Activated CD8-positive, alpha-beta memory T cell treated with anti-CD3 and anti-CD28 coated beads, Interleukin-2, amount 10 ng/mL, durations not matched to agents 7 days and 5 days (primary cell): ENCODE measurements at places on chromosomes 13 and 19. TPM values are rescaled to one million over a fixed set of nuclear protein-coding genes. Genes with fewer than 3 reads are reported as not detected.

- DNase-seq: no peak
Measured at GRCh38 chr13:30857018-30857417, 49.1 kb upstream of the MEDAG start.

RXFP2 gene
- not detected for total RNA-seq

DNA sequence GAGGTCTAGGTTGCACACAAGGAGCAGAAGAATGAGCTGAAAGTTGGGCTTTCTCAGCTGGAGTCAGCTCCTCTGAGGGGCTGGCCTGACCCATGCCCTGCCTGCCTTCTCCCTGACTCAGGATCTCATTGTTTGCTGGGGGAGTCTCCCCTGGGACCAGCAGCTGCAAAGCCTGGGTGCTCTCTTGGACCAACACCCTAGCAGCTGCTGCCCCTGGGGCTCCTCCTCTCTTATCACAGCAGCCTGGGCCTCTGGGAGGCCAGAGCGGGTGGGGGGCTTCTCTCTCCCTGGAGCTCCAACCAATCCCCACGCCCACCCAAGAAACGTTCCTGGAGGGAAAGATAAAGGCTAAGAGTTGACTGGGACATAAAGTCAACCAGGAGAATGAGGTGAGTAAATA lies 1.6 kb upstream of the FCGBP start:
- no peak for DNase-seq

DNA sequence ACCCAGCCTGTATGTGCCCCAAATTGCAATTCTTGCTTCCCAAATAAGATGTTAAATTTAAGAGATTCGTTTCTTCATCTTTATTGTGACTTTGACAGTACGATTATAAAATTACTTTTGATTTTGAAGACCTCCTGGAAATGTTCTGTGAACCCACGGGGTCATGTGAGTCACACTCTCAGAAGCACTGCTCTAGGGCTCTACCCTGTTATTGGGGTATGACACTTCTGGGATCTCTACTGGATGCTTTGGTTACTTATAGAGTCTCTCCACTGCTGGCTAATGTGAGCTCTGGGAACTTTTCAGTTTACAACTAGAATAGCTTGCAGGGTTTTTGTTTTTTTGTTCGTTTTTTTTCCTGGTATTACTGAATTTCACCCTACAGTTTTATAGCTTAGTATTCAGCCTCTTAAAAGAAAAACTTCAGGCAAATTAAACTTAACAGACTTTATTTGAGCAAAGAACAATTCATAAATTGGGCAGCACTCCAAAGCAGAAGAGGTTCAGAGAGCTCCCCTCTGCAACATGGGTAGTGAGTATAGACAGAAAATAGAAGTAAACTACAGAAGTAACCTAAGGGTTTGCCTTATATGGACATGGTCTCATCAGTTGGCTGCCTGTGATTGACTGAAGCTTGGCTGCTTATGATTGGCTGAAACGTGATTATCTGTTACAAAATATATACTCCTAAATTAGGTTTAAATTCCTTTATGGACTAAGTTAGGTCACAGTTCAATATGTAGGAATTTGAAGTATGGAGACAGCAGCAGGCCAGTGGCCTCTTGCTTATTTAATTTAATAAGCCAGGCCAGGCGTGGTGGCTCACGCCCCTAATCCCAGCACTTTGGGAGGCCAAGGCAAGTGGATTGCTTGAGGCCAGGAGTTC lies 28.5 kb upstream of the PSPC1 start:
- no peak for DNase-seq

DNA sequence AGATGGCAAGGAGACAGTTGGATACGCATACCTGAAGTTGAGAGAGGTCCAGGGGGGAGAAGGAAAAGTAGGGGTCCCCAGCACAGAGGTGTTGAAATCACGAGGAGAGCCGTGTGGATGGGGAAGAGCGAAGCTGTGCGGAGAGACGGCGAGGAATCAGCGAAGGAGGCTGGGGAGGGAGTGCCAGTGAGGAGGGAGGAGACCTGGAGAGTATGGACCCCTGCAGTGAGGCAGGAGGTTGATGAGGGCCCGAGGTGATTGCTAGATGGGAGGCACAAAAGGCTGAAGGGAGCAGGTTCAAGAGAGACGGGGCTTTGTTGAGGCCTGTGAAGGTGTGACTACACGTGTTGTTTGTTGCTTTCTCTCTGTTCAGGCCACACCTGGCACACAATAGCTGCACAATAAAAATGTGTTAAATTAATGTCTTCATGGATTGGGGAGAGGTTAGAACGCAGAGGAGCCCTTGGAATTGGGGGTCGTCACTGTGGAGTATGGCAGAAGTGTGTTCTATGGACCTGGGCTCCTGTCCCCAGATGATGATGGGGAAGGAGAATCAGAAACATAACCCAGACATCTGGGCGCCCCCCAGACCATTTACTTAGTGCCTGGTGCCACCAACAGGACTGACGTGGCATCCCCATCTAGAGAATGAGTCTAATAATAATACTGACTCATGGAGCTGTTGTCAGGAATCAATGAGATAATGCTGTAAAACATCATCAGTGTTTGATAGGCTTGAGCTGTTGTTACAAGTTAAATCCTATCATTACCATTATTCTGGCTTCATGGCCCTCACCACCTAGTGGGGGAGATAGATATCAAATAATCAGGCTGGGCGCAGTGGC lies 137.5 kb downstream of the SIPA1L3 start:
- DNase-seq: no peak
